Ovary (tissue), 10 donors: ENCODE measurements at places on chromosomes 1 and 21.

DNA sequence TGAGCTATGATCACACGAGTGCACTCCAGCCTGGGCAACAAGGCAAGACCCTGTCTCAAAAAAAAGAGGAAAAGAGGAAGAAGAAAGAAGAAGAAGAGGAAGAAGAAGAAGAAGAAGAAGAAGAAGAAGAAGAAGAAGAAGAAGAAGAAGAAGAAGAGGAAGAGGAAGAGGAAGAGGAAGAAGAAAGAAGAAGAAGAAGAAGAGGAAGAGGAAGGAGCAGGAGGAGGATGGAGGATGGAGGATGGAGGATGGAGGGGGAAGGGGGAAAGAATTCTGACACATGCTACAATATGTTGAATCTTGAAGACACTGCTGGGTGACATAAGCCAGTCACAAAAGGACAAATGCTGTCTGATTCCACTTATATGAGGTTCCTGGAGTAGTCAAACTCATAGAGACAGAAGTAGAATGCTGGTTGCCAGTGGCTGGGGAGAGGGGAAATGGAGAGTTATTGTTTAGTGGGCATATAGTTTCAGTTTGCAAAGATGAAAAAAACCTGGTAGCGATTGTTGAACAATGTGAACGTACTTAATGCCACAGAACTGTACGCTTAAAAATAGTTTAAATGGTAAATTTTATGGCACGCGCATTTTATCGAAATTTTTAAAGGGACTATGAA, 47.3 kb upstream of the COA6 start:
- no peak for DNase-seq

DNA sequence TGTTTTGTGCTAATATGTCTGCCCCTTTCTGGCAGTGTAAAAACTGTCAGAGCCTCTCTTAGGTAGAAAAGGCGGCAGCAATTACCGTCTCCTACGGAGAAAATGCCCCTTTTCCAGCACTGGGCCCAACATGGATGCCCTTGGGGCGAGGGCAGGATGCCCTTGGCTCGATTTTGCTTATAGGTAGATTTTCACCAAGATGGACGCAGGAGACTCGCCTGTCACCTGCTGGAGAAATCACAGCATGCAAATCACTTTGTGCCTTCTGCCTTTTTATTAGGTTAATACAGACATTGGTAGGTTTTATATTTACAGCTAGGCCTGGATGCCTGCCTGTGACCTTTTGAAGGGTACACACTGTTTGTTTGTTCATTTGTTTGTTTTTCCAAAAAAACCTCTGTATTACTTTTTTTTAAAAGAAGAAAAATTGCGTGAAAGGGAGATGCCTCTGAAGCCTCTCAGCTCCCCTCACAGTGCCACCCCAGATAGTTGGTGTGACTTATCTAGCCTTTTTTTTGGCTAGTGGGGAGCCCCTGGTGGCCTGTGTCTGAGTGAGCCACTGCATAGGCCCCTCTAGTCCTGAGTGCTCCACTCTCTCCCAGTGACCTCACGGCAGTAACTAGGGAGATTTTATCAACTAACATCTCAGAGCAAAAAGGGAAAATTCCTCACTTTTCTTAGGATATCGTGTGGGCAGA, 2.5 kb downstream of the ATP1B1 start:
- no peak for DNase-seq

GRCh38 chr1:41241749-41242341, at the start of gene SCMH1:
TSS of gene SCMH1 (minus strand) at chr1:41242306. CDS start at chr1:41186133, 56,173 bp downstream.
- peak; percentile 60 for DNase-seq

GRCh38 chr1:94276988-94277434, 39.6 kb upstream of the ARHGAP29 start:
- no peak for DNase-seq

DNA sequence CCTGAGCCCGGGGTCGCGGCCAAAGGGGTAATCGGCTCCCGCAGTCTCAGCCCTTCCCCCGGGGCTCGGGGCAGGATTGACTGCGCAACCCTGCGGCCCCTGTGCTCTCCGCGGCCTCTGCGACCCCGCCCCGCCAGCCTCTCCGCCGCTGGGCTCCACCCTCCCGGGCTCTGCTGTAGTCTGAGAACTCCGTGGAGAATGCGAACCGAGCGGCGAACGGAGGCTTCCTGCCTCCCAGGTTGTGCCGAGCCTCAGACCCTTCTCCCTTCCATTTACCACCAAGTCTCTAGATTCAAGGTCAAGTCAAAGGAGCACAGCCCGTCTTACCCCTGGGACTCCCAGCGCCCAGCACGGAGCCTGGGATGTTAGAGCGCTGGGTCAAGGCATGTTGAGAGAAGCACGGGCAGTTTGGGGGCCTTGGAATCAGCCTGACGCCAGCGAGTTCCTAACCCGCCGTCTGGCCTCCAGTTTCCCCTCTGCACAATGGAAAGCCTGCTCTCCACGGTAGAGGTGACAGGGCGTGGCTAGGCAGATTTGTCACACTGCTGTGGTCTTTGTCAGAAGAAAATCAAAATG, 3.0 kb downstream of the ATP2B4 start:
- DNase-seq: peak; percentile 76

DNA sequence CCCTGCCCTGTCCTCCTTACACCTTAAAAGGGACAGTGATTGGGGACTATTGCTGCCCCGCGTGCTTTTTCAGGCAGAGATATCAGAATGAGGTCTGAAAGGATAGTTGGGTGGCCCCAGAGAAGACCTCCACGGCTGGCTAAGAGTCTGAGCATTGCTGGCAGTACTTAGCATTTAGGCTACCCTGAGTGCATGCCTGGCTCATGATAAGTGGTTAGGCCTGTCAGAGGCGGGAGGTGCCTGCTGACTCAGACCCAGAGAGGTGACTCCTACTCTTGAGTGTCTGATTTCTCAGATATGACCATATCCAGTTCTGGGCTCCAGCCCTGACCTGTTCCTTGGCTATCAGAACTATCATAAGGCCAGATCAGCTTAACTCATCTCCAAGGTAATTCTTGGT, 213.7 kb downstream of the PBX1 start:
- no peak for DNase-seq

DNA sequence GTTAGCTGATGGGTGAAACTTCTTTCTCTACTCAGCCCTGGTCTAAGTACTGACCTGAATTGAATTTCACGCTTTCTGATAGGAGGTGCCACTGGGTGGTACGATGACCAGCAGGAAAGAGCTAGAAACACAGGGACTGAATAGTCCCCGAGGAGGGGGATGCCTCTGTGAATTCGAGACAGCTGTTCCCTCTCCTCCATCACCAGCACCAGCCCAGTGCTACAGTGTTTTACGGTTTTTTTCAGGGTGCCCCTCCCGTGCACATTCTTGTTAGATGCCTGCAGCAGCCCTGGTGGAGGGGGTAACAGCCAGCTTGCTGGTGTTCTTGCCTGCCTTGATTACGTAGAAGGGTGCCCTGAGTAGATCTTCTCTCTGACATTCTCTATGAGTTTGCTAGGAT, 7.1 kb downstream of the HUNK start:
- no peak for DNase-seq

- DNase-seq: no peak
Observed at GRCh38 chr1:243706563-243706962, 143.5 kb downstream of the AKT3 start.

- no peak for DNase-seq
Observed at GRCh38 chr1:55559161-55559611, 344.0 kb upstream of the USP24 start.

DNA sequence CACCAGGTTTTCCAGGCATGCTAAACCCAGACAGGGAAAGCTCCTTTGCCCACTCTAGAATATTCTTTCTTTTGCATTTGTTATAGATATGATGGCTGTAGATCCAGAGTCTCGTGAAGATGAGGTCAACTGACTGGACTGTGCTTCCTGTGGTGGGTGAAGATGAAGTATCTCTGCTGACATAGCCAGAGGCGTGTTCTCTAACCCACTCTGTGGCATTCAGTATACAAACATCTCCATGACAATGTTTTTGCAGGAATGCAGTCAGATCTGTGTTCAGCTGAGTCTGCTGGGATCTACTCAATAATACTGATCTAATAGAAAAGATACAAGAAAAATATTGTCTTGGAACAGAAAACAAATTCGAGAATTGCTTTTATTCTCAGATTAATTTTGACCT, 11.3 kb downstream of the RWDD2B start:
- no peak for DNase-seq

GRCh38 chr1:45820173-45820572, 16.8 kb downstream of the MAST2 start:
- no peak for DNase-seq

- DNase-seq: no peak
Observed at GRCh38 chr1:206125346-206125745, 8.2 kb upstream of the AVPR1B start.

- peak; percentile 67 for DNase-seq
Observed at GRCh38 chr1:177945943-177946650, 23.8 kb downstream of the SEC16B start.

GRCh38 chr1:28062806-28063205, 25.6 kb downstream of the EYA3 start:
- no peak for DNase-seq

- DNase-seq: no peak
Observed at GRCh38 chr1:244063498-244063897, 12.4 kb downstream of the ZBTB18 start.

DNA sequence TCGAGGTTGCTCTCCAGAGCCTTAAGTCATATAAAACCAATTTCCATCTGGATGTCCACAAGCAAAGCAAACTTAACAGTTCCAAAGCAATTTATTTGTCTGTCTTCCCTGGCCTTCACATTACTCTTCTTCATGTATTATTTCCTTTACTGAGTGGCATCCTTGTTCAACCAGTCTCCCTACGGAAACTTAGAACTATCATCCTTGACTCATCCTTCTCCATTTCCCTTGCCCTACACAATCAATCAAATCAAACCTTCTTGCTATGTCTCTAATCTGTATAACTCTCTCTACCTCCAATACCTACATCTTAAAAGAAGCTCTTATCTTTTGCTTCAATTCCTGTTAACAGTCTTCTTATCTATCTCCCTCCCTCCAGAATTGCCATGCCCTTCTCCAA, 25.4 kb downstream of the EGLN1 start:
- DNase-seq: no peak

- no peak for DNase-seq
Observed at GRCh38 chr1:151968058-151968457, 25.6 kb downstream of the S100A10 start.

- no peak for DNase-seq
Observed at GRCh38 chr1:42877380-42877779, 31.0 kb downstream of the ZNF691 start.

DNA sequence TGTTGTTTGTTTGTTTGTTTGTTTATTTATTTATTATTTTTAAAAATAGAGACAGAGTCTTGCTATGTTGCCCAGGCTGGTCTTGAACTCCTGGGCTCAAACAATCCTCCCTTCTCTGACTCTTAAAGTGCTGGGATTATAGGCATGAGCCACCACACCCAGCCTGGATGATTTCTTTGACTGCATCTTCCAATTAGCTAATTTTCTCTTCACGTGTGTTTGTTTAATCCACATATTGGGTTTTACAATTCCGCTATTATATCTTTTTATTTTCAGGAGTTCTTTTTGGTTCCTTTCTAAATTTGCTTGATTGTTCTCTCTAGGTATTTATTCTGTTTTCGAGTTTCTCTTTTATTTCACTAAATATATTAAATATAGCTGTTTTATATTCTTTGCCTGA, 19.8 kb downstream of the SH3BGR start:
- DNase-seq: no peak

GRCh38 chr1:187009320-187009719, 180.6 kb downstream of the PLA2G4A start:
- DNase-seq: no peak

GRCh38 chr1:15733726-15734226, 2.3 kb upstream of the SLC25A34 start:
- DNase-seq: no peak

GRCh38 chr1:58839846-58840835, 56.3 kb upstream of the JUN start:
- no peak for DNase-seq

DNA sequence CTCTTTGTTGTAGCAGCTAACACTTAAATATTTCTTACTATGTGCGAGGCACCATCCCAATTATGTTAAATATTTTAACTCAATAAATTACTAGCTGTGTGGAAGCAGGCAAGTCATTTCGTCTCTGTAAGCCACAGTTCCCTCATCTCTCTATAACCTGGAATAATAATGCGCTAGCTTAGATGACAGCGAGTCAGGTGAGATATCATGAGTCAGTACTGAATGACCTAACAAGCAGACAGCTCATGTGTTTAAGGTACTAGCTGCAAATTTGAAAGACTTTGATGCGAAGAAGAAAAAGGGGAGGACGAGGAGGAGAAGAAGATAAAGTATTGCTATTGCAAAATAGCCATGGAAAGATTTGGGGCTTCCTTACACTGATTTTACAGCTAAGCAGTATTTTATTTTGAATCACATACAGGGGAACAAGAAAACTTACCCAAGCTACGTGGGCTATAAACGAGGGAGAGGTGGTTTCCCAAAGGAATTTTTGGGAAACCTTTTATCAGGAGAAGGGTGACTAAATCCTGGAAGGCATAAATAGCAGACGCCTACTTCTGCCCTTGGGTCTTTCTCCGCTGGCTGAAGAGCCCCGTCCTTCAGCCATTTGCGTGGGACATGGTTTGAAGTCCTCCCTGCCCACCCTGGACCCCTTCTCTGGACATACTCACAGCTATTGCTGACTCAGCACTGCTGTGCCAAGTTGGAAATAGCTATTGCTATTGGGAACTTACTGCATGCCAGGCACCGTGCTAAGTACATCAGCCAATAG, 8.9 kb downstream of the CITED4 start:
- DNase-seq: no peak

DNA sequence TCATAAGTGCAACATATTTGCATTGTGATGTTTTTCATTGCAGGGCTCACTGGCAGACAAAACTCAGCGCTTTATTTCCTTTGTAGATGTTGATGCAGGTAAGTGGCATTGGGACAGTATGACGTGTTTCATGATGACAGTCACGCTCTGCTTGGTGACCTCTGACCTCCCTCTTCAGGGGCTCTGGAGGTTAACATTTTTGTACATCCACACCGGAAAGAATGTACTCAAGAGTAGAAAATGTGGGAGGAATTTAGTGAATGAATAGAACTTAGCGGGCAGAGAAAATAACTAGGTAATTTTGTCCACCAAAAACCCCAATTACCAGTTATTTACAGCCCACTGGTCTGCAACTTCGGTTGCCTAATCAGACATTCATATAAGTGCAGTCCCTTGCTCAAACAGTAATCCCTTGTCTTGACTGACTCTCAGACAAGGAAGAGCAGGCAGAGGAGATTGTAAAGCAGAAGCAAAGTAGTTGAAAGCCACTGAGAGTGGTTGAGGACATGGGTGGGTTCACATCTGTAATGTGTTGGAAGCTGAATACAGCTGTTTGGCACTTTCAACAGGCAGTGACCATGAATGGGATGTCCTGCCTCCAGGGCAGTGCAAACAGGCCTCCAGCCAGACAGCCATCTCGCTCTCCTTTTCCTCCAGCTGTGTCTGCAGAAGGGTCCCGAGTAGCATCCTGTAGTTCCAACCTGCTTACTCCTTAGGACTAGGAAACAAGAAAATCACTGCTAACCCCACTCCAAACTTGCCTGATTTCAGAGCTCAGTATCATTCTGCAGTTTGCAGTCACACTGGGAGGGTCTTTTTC, 188.9 kb downstream of the NRIP1 start:
- DNase-seq: no peak

DNA sequence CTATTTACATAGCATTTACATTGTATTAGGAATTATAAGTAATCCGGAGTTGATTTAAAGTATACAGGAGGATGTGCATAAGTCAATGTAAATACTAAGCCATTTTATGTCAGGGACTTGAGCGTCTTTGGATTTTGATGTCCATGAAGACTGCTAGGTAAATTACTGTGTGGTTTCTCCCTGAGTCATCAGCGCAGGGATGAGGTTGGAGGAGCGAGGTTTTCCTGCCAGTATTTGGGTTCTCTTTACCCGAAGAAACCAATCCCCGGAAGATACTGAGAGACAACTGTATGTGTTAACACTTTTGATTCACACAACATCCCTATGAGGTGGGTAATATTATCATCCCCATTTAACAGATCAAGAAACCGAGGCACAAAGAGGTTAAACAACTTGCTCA, 29.3 kb downstream of the BATF3 start:
- DNase-seq: no peak
